NCI-H510A (cell line): ENCODE measurements at places on chromosomes 12 and 14.

DNA sequence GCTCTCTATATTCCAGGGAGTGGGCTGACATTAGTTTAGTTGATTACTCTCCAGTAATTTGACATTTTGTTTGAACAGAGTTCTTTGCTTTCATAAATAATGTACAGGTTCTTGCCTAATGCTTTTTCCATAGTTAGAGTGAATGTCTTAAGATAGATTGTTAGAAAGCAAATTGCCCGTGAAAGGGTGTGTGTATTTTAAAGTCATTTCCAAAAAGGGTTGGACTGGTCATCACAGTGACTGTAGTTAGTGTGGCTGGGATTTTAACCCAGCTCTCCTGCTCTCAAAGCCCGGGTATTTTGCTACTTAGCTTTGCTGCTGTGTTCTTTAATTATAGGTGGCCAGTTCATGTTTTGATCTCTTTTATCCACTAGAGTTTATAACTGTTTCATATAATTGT is 74.2 kb downstream of the DNAH10 start:
- DNase-seq: no peak

DNA sequence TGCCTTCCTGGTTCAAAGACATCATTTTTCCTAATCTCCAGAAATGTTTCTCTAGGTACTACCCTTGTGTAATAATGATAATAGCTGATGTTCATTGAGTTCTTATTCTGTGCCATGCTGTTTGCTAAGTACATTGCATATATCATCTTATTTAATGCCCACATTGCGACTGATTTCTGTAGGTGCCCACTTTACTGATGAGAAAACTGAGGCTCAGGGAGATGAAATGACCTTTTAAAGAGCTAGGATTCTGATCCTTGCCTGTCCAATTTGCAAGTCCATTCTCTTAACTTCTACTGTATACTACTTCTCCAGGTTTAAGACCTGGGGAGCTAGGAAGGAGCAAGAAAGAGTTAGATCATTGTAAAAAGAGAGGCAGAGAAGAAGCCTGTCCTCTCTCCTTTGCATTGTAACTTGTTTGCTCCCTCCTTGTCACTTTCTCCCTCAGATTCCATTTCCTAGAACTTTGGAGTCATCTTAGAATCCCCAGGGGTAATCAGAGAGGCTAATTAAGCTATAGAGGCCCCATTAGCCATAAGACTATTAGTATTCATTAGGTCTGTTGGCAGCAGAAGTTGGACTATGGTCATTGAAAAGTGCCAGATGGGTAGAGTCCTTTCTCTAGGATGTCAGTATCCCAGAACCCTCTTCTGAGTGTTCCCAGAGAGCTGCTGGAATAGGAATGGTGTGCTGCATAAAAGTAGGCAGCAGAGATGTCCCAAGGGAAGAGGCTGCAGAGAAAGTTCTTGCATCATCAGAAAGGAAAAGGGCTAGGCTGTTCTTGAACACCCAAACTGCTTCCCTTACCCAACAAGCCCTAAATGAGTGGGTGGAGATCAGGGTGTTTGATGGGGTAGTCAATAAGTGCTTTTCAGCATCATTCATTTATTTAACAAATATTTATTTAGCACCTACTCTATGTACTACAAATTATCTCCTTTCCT is 3.1 kb downstream of the DGKA start:
- no peak for DNase-seq

GRCh38 chr12:5473076-5473782 is 41.3 kb downstream of the NTF3 start:
- DNase-seq: no peak

DNA sequence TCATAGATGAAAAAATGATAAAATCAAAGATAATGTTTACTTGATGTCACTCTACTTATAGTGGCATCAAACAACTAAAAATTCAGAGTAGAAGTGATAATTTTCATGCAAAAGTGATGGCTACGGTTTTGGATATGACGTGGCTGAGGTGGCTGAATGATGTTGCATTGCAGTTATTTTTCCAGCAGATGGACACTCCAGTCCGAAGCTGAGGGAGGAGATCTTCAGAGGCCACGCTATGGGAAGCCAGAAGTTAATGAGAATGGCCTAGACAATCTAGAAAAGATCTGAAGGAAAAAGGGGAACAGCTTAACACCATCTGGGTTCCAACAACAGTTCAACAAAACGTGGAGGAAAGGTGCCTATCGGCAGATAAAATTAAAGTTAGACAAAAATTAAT is 279.8 kb downstream of the SOX5 start:
- no peak for DNase-seq

DNA sequence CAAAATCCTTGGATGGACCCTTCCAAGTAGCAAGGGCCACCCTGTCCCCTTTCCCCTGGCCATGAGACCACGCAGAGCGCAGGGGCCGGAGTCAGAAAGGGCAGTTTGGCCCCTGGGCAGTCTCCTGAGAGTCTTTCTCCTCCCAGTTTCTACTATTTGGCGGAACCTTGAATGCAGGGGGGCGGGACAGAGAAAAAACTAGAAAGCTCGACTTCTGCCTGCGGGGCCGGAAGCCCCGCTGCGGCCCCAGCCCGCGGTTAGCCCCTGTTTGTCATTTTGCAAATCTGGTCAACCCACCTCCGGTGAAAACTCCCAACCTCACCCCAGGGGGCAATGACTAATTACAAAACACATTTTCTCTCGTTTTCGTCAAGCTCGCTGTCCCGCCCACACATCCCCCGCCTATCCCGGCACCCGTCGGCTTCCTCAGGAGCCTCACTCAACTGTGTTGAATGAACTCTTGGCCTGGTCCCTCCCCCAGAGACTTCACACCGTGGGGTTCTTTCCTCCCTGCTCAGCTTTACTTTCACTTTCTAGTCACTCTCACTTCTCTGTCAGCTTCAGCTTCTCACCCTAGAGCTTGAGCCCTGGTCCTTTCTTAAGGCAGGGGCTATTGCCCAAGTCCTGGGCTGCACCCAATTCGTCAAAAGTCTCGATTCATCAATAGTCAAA is 66.7 kb downstream of the IRF2BPL start:
- peak; percentile 56 for DNase-seq

- DNase-seq: peak; percentile 20
Measured at GRCh38 chr14:70972107-70972976, 65.1 kb downstream of the PCNX1 start.

DNA sequence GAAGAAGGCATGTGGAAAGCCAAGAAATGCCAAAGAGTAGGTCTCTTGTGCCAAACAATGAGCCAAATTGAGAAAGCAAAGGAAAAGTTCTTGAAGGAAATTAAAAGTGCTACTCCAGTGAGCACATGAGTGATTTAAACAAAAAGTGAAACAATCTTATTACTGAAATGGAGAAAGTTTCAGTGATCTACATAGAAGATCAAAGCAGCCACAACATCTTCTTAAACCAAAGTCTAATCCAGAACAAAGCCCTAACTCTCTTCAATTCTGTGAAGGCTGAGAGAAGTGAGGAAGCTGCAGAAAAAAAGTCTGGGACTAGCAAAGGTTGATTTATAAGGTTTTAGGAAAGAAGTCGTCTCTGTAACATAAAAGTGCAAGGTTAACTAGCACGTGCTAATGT is 259.6 kb downstream of the FLRT2 start:
- DNase-seq: no peak

- DNase-seq: no peak
Measured at GRCh38 chr12:25985316-25986175, 27.1 kb downstream of the RASSF8 start.

- no peak for DNase-seq
Measured at GRCh38 chr12:55515696-55516095, 23.5 kb downstream of the OR6C68 start.

- no peak for DNase-seq
Measured at GRCh38 chr12:27289414-27289813, 43.2 kb upstream of the BMAL2 start.

DNA sequence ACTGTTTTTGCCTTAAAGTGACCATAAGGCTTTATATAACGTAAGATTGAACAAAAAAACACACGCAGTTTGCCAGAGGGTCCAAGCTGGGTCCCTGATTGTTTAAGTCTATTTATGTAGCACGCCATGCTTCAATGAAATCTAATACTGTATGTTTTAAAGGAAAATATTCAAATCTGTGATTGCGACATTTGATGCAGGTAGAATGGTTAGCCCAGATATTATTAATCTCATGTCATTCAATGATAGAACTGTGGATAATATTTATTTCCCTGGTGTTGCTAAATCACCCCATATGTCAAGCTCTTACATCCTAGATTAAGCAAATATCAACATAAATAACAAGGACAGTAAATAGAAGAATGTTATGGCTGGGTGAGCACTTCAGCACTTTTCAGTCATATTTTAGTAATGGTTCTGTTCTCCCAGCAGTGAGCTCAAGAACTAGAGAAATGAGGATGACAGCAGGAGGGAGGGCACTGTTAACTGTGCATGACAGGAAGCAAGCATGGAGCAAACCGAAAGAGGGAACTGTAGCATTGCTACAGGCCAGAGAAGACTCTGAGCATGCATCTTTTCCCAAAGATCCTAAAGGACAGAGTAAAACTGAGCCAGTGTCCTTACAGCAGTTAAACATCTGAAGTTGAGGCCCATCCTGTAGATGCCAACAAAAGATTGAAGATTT is 465.7 kb upstream of the MGAT4C start:
- DNase-seq: no peak

DNA sequence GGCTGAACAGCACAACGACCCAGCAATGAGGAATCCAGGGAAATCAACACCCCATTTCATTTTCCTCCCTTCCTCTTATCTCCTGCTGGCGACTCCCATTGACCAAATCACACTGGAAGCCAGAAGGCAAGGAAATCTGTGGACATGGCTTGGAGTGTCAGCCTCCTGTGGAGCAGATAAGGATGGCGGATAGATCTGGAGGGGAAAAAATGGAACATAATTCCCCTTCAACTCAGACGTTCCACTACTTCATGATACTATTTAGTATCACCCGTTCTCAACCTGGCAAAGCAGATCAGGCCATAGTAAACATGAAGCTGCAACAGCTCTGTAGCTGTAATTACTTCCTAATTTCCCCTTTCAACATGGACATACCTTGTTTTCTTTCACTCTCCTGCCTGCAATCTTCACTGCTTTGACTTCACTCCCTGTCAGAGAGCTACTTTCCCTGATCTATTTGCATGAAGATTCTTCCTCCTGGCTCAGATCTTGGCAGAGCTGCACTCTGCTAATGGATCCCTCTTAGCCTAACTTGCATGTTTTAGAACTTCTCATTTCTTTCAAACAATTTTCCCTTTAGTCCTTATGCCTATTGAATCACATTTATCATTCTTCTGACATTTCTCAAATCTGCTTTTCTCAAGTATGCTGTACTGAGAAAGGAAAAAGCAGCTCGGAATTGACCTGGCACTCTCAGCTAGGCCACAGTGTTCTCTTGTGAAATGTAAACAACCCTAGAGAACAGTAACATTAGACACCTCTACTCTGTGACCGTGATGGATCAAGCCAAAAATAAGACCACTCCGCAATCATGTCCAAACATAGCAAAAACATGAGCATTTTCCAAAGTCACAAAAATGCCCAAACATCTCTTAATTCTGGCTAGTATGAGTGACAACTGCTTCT is 135.1 kb downstream of the ETNK1 start:
- DNase-seq: no peak

DNA sequence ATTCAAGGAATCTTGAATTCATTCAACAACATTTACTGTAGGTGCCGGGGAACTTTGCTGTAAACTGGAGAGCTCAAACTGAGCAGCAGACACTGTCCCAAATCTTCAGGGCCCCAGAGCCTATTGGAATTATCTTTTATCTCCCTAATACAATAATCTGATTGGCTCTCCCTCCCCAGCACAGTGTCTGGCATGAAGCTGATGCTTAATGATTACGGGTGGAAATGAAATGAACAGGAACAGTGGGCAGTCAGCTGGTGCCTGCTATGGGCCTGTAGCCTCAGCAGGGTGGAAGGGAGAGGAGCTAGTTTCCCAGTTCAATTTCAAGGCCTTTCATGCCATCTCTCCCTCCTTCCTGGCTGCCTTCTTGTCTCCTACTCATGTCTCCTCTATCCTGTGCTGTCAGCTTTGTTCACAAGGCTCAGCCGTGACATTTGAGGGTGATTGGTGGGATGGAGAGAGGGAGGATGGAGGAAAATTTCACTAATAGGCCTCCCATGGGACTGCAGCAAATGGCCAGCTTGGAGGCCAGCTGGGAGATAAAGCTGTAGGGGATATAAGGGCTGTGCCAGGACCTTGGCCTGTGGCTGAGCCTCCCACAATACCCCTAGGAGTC is 4.3 kb upstream of the RAPGEF3 start:
- no peak for DNase-seq

GRCh38 chr12:89493670-89494302 is 30.8 kb downstream of the GALNT4 start:
- DNase-seq: no peak

GRCh38 chr12:1744932-1745331 is 54.1 kb downstream of the ADIPOR2 start:
- DNase-seq: no peak

- peak; percentile 1 for DNase-seq
Measured at GRCh38 chr14:33617154-33617553, 333.7 kb downstream of the EGLN3 start.
